Stimulated activated CD8-positive, alpha-beta memory T cell treated with anti-CD3 and anti-CD28 coated beads, Interleukin-4, amount 100 ng/mL, for 1 hour (primary cell): ENCODE measurements at places on chromosomes 5 and 9.

- no peak for DNase-seq
Observed at GRCh38 chr5:172540099-172540870, 86.0 kb upstream of the SH3PXD2B start.

GRCh38 chr9:134361426-134361825 is 35.2 kb downstream of the RXRA start:
- DNase-seq: no peak

DNA sequence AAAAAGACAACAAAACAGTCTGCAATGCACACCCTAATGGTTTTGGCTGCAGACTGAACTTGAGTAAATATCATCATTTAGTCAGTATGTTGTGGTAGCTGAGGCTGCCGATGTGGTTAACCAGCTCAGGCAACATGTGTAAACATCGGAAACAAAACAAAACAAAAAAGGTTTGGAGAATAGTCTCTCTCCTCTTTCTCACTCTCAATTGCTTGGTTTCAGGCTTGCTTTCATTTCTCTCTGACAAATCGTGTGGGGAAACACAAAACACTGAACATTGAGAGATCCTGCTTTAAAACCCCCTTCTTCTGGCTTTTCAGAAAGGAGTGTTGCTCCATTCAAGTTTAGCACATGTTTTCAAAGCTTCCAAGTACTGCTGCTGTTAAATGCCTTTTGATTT is 453.3 kb downstream of the BNC2 start:
- no peak for DNase-seq

GRCh38 chr9:13896047-13896446 is 417.9 kb downstream of the NFIB start:
- no peak for DNase-seq

GRCh38 chr5:68681929-68682328 is 411.9 kb upstream of the SLC30A5 start:
- no peak for DNase-seq

- DNase-seq: no peak
Observed at GRCh38 chr5:65721050-65721719, 724 bp downstream of the SGTB start.

DNA sequence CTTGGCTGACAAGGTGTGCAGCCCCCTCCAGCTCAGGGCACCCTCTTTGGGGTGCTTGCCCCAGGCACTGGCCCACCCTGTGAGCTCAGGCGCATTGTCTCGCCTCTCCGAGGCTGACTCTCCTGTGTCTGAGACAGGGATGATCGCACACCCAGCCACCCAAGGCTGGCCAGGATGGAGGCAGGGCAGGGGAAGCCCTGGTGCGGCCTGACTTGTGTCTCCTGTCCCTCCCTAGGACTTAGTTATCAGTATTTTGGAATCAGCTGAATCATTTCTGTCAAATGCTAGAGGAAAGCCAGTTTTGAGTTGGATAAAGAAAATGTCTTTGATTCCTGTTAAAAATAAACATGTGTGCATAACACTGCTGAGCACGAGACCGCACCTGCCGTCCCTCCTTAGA is 2.5 kb upstream of the DBH start:
- DNase-seq: no peak

DNA sequence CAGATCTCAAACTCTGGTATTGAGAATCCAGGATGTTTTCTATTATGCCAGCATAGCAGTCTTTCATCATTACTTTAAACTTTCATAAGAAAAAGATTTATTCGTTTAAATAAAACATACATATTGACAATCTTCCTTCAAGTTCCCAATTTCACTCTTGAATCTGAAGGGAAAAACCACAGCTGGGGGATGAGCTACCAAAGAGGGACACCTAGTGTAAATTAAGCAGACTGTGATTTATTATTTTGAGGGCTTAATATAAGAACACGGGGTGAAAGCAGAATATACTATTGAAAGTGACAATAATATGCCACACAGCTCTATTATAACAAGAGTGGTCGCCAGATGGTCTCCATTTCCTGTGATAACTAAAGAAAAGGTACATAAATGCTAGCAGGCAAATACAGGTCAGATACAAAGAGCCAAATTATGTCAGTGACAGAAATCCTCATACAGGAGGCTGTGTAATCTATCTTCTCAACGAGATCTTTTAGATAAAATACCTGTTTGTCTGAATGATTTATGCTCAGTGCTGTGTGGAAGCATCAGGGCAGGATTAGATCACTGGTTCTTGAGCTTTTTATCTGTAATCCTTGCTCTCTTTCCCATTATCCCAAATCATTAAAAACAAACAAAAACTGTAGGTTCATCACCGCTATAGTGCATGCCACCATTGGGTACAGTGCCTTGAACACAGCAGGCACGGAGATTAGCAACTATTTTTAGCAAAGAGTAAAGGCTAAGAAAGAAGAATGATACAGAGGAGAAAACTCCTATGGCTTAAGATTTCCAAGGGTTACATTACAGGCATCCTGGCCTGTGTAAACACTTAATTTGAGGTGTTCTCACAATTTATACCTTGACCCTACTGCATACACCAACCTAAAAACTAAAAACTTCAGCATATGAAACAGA is 116.6 kb downstream of the DROSHA start:
- no peak for DNase-seq

GRCh38 chr5:149824120-149824519 is 94.0 kb downstream of the PPARGC1B start:
- DNase-seq: no peak
